Breast epithelium (tissue), 4 donors: ENCODE measurements at places on chromosomes 12 and 14. TPM values are rescaled to one million over a fixed set of nuclear protein-coding genes. Genes with fewer than 3 reads are reported as not detected.

Gene CLMN
- 48.5 TPM for total RNA-seq

GRCh38 chr12:106031761-106032622 lies 106.8 kb downstream of the NUAK1 start:
- DNase-seq: no peak

DNA sequence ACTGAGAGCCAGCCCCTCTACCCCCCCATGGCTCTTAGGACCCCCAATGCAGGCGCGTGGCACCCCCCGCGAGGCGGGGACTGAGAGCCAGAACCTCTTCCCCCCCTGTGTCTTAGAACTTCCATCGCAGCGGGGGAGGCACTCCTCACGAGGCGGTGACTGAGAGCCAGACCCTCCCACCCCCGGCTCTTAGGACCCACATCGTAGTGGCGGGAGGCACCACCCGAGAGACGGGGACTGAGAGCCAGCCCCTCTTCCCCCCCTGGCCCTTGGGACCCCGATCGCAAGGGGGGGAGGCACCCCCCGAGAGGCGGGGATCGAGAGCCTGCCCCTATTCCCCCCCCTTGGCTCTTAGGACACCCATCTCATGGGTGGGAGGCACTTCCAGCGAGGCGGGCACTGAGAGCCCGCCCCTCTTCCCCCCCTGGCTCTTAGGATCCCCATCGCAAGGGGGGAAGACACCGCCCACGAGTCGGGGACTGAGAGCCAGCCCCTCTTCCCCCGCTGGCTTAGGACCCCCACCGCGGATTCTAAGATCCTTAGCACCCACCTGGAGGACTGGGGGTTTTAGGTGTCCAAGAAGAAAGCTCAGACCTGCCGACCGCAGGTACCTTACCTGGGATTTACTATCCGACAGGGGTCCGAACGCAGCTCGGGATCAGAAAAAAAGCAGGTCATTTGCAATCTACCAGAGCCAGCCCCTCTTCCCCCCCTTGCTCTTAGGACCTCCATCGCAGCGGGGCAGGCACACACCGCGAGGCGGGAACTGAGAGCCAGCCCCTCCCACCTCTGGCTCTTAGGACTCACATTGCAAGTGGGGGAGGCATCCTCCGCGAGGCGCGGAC lies 44.9 kb downstream of the DDX11 start:
- no peak for DNase-seq

Gene WNT1
- not detected for total RNA-seq

- DNase-seq: no peak
These were observed 45.2 kb upstream of the C14orf132 start for GRCh38 chr14:95993768-95994592.

- no peak for DNase-seq
These were observed 40.5 kb downstream of the PARP11 start for GRCh38 chr12:3832738-3833137.

GRCh38 chr12:58489394-58489793 lies 430.9 kb downstream of the LRIG3 start:
- no peak for DNase-seq

- DNase-seq: no peak
These were observed 198.7 kb downstream of the SYT1 start for GRCh38 chr12:79063258-79063657.

GRCh38 chr12:26867080-26867479 lies 34.1 kb upstream of the ITPR2 start:
- no peak for DNase-seq

DNA sequence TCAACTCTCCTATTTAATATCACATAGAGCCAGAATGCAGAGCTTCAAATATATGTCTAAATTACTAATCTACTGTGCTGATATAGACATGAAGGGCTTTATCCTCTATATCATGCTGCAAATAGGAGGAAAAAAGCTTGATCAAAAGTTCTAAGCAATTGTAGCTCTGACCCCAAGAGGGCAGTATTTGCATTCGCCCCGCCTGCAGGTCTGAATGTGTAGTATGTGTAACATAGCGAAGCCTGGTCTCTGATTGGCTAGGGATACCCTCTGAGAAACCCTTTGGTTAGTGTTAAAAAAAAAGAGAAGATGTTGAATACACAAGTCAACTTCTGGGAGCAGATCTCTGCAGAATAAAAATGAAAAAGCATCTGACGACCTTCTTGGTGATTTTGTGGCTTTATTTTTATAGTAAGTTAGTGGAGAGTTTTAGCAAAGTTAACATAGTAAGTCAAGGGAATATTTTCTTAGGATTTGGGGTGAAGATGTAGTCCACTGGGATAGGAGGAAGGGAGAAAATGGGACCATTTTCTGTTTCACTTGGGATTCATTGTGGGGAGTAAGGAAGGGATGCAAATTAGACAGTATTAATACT lies 151.6 kb upstream of the OR4E1 start:
- DNase-seq: no peak

DNA sequence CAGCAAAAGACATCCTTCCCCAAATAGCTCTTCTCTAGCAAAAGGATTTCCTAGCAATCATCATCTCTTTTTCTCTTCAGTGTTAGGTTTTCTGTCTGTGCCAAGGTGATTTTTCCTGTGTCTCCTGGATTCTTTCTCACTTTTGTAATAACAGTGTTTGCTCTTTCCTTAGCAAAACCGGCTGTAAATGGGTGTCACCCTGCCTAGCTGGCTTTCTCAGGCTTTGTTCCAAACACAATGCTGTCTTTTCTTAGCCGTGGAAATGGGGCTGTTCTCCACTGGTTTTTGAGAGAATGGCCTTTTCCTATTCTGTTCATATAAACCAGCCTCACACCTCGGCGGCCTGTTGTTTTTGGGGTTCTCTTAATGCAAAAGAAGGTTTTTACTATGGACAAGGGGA lies 21.9 kb downstream of the JDP2 start:
- no peak for DNase-seq

Gene CMKLR1
- total RNA-seq: 9.1 TPM

DNA sequence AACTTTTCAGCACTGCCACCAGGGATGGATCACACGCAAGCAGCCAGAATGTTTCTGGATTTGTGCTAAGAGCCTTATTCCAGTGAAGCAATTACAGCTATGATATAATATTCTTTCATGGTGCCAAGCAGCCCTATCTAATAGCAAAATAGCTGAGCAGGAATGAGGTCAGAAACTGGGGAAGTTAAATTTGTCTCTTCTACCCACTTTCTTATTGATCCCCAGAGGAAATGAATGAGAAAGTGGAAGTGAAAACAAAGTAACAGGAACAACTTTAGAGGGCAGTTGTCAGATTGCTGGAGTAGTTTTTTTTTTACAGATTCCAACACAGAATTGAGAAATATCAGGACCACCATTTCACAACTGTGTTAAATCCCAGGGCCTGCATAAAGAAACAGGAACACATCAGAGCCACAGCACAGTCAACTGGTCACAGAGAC lies 44.8 kb downstream of the GCH1 start:
- DNase-seq: no peak

Gene PLEKHD1
- total RNA-seq: under 0.01 TPM

- no peak for DNase-seq
These were observed 53.5 kb upstream of the YARS2 start for GRCh38 chr12:32809196-32809595.

Gene GLIPR1L1
- not detected for total RNA-seq

Gene ZC2HC1C
- 0.96 TPM for total RNA-seq

Gene IL31
- not detected for total RNA-seq

GRCh38 chr12:103841690-103842584 lies 903 bp upstream of the NT5DC3 start:
- DNase-seq: peak; percentile 94

Gene PRR13
- total RNA-seq: 65.1 TPM

DNA sequence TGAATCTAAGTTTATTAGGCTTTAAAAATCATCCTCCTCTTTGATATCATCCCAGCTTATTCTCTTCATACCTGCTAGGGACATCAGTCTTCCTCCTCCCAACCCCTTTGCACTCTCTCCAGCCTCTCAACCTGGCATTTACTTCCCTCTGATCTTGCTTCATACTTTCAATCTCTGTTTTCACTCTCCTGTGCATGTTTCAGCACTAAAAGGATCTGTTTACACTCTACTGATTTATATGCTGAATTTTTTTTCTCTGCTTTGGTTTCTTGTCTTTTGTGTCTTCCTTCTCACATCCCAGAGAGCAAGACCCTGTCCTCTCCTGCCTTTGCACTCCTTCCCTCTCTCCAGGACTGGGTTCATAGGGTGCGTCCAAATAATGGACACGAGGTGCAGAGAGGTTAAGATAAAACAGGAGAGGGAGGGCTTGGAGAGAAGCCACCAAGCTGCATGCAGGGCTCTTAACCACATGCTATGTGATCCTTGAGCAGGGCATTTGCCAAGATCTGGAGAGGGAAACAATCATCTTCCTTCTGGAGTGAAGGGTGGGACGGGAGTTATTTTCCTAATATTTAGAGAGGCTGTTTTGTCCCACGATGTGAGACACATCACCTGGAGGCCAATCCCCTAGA lies 3.0 kb upstream of the CISTR start:
- no peak for DNase-seq

DNA sequence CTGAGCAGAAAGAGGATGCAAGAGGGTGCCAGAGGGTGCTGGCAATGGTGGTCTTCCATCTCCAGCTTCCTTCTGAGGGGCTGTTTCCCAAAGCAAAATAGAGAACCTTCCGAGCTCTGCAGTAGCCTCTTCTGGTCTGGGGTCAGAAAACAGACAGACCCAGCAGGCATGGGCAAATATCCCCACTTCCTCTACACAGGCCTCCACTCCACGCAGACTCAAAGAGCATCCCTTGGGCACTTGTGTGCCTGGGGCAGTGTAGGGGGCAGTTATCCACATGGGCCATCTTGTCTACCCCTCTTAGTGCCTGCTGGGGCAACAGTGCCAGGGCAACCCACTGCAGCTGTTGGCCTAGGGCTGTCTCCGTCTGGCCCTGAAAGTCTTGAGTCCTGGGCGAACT lies 231.9 kb downstream of the TTC8 start:
- no peak for DNase-seq

DNA sequence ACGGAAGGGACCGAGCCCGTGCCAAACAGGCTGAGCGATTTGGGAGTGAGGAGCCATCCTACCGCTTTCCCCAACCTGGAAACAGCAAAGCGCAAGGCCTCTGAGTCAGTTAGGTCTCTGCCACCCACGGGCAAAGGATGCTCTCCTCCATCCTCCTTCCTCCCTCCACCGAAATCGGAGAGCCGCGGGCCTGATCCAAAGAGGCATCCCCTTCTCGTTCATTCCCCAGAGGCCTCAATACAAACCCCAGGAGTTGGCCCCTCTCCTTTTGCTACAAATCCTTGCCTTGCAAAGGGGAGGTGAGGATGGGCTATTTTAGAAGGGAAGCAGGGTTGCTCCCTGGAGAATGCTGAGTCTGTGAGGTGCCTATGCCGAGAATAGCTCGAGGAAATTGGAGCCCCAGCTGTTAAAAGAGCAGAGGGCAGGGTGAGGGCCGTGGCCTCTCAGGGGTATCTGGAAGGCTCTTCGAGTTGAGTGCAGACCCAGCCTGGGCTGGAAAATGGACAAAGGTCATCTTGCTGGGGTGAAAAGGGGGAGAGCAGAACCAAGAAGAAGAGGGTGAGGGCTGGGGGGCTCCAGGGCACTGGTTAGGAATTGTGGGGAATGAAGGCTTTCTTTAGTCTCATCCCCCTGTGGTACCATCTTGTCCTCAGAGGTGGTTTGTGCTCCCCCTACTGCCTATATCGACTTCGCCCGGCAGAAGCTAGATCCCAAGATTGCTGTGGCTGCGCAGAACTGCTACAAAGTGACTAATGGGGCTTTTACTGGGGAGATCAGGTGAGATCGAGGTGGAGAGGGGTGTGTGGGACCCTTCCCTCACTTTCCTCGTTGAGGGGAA lies 1.1 kb downstream of the TPI1 start:
- no peak for DNase-seq

Gene SELPLG
- total RNA-seq: 5.2 TPM

DNA sequence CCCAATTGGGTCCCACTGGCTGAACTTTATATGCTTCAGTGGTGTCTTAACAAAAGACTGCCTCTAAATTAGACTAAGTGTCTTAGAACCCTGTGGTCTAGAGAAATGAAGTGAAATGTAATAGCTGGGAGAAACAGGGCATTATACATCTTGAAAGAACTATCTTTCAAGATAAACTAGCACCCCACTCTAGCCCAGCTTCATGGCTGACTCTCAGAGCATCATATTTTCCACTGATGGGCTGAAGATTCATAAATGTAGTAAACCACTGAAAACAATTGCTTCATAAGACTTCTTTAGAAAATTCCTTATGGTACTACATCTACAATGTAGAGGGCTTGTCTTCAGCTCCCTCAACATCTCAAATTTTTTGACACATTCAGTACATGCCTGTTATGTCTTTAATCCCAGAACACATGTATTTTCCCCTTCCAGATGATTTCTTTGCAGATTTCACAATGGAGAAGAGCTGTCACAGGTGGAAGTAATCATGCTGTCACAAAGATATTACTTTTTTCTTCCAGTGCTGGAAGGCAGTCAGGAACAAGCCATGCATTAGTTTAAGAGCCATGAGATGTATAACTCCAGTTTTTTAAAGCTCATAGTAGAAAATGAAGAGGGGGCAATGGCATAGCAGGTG lies 48.5 kb downstream of the IFNG-AS1 start:
- DNase-seq: no peak

Gene ZNF385A
- total RNA-seq: 8.9 TPM

GRCh38 chr12:124301084-124301654 lies 6.3 kb downstream of the RFLNA start:
- no peak for DNase-seq

Gene GEMIN2
- total RNA-seq: 28.1 TPM

DNA sequence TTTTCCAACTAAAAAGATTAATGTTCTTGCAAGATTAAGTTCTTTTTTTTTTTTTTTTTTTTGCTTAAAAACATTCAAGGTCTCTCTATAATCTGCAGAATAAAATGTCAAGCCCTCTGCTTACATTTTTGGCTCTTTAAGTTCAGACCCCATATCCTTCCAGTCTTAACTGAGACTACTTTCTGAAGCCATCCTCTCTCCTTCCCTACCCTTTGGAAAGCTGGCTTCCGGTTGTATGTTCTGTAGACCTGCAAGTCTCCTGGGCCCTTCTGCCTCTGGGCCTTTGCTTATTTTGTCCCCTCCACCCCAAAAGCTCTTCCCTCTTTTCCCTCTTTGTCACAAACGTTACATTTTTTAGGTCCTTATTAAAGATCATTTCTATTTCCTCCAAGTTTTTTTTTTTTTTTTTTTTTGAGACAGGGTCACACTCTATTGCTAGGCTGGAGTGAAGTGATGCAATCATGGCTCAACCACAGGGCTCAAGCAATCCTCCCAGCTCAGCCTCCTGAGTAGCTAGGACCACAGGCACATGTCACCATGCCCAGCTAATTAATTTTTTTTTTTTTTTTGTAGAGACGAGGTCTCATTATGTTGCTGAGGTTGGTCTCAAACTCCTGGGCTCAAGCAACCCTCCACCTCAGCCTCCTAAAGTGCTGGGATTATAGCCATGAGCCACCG lies 46.5 kb downstream of the PTPRB start:
- DNase-seq: no peak

Gene CCDC60
- not detected for total RNA-seq
